ENCODE measurements at places on chromosomes 7 and 10.

DNA sequence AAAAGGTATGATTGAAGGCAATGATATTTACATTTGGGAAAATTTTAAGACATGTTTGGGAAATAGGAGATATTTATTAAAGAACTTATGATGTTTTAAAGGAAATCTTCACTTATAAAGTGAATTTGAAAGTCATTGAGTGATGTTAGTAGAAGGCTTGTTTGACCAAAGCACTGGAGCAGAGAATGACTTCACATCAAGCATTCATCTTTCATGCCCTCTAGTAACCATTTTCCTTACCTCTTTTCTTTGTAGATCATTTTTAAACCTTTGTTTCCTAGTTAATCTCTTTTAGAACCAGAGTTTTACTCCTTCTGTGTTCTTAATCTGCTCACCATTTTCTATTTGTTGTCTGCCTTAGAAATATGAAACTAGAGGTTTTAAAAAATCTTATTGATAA lies 111.3 kb upstream of the FOXP2 start:
- no peak for DNase-seq

DNA sequence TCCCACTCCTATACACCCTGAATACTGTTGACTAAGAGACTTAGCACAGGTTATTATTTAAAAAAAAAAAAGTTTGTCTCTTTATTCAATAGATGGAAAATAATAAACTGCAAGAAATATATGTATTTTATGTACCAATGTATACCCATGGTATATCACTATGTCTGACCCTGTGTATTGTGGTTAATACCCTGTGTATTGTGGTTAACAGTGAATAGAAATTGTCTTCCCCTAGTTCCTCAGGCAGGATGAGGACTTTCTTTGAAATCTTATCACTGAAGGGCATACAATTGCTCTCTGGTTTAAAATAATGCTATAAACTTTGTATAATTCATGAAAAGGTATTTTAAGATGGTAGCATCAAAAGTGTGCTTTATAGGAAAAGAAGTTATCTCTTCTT lies 80.0 kb upstream of the TMEM106B start:
- no peak for DNase-seq

DNA sequence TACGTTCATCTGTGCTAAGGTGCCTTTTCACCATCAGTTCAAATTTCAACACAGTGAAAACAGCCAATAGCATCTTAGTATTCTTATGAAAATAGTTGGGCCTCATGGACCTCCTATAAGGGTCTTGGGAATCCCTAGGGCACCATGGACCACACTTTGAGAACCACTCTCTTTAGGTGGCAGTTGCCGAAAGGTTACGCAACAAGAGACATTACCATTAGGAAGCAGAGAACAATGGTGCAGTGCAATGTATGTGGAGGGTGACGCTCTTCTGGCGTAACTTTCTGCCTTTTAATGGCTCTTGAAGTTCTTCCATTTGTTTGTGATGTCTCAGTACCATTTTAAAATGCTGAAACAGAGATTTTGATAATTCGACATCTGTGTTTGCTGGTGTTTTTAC lies 131.1 kb downstream of the CNNM2 start:
- DNase-seq = no peak

- DNase-seq = no peak
These were observed 98.5 kb downstream of the CARD11 start for GRCh38 chr7:2945171-2945570.

DNA sequence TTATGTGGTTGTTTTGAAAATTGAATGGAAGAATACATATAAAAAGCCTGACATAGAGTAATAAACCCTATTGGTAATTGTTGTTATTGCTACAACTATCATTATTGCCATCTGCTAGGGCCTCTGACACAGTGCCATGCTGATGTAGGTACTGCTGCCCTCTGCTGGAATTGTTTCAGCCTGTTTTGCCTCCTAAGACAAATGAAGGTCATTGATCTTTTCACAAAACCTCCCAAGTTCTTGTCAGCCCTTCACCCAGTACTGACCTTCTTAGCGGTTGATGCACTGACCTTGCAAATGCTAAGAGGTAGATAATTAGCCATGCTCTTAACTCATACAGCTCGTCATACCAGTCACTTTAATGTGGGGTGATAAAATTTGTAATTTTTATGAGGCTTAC lies 975.2 kb downstream of the SORCS1 start:
- peak; percentile 52 for DNase-seq

DNA sequence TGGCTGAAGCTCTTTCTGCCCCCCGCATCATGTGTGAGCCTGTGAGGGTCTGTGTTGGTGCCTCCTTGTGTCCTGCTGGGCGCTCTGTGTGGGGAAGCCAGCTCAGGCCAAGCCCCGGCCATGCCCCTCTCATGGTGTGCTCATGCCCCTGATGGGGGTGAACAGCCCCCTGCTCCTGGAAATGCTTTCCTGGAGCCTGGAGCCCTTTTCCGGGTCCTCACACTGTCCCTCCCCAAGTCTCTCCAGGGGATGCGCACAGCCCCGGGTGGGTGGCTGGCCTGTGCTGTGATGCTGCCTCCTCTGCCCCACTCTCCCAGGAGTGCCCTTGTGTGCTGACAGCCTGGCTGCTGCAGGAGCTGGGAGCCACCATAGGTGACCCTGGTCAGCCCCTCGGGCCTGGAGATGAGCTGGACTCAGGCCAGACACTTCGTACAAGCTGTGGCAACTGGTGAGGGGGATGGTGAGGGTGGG lies 20.8 kb upstream of the ZNF862 start:
- no peak for DNase-seq

Data from iPS DF 19.7 (cell line).